ENCODE measurements at places on chromosomes 5 and 9. TPM values are rescaled to one million over a fixed set of nuclear protein-coding genes. Genes with fewer than 3 reads are reported as not detected.

DNA sequence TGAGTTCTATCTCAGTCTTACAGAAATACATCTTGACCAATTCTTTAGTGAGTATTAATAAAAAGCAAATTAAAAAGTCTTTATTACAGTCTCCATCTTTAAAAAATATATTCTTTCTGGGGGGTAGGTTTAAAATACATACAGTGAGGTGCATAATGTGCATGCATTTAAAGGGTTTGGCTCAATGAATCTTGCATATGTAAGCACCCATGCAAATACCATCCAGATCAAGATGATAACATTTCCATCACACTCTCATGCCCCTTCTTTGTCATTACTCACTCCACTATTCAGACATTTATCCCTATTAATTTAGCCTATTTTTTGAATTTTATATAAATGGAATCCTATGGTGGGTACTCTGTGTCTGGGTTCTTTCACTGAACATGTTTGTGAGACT lies 113.0 kb downstream of the APBA1 start:
- H3K27me3 ChIP-seq = peaks cover 36% of the 10 kb centered on the region
- no peak for DNase-seq
- no peaks in the 10 kb centered on the region for H3K4me1 ChIP-seq
- no peak overlapping the region for H3K4me3 ChIP-seq
- no peak overlapping the region for H3K27ac ChIP-seq
- no peaks in the 10 kb centered on the region for H3K36me3 ChIP-seq

- no peaks in the 10 kb centered on the region for H3K36me3 ChIP-seq
- no peaks in the 10 kb centered on the region for H3K27me3 ChIP-seq
- H3K4me3 ChIP-seq = no peak overlapping the region
- peaks cover 3% of the 10 kb centered on the region for H3K4me1 ChIP-seq
These were observed 65.3 kb upstream of the PPARGC1B start for GRCh38 chr5:149664666-149665415.

GRCh38 chr5:180467028-180467975 lies 26.9 kb upstream of the CNOT6 start:
- no peaks in the 10 kb centered on the region for H3K4me1 ChIP-seq
- no peak overlapping the region for H3K4me3 ChIP-seq
- no peak overlapping the region for H3K27ac ChIP-seq
- DNase-seq = no peak
- H3K27me3 ChIP-seq = peaks cover 2% of the 10 kb centered on the region
- H3K36me3 ChIP-seq = no peaks in the 10 kb centered on the region

GRCh38 chr9:35422346-35422745 lies 67.6 kb upstream of the RUSC2 start:
- no peak overlapping the region for H3K4me3 ChIP-seq
- no peaks in the 10 kb centered on the region for H3K36me3 ChIP-seq
- H3K27ac ChIP-seq = no peak overlapping the region
- H3K27me3 ChIP-seq = peaks cover 42% of the 10 kb centered on the region

- H3K27ac ChIP-seq = no peak overlapping the region
- H3K36me3 ChIP-seq = no peaks in the 10 kb centered on the region
- no peaks in the 10 kb centered on the region for H3K4me1 ChIP-seq
- H3K27me3 ChIP-seq = peaks cover 6% of the 10 kb centered on the region
These were observed 59.0 kb upstream of the BARX1 start for GRCh38 chr9:94014066-94014654.

GRCh38 chr9:79883073-79883645 lies 311.4 kb downstream of the TLE4 start:
- peaks cover 24% of the 10 kb centered on the region for H3K4me1 ChIP-seq
- H3K27me3 ChIP-seq = no peaks in the 10 kb centered on the region
- H3K27ac ChIP-seq = no peak overlapping the region

- no peak for DNase-seq
- H3K27me3 ChIP-seq = no peaks in the 10 kb centered on the region
- H3K4me3 ChIP-seq = no peak overlapping the region
- no peaks in the 10 kb centered on the region for H3K36me3 ChIP-seq
- H3K27ac ChIP-seq = no peak overlapping the region
These were observed 120.6 kb downstream of the TTLL11 start for GRCh38 chr9:121972501-121972981.

- no peaks in the 10 kb centered on the region for H3K4me1 ChIP-seq
- no peak overlapping the region for H3K4me3 ChIP-seq
- H3K27ac ChIP-seq = no peak overlapping the region
- DNase-seq = no peak
- H3K27me3 ChIP-seq = no peaks in the 10 kb centered on the region
These were observed 982.5 kb downstream of the MAT2B start for GRCh38 chr5:164487939-164488338.

- peaks cover 30% of the 10 kb centered on the region for H3K4me1 ChIP-seq
- peak overlapping the region; percentile 58 for H3K27ac ChIP-seq
- no peak for DNase-seq
- H3K4me3 ChIP-seq = no peak overlapping the region
These were observed 43.9 kb downstream of the OSTF1 start for GRCh38 chr9:75132244-75132643.

DNA sequence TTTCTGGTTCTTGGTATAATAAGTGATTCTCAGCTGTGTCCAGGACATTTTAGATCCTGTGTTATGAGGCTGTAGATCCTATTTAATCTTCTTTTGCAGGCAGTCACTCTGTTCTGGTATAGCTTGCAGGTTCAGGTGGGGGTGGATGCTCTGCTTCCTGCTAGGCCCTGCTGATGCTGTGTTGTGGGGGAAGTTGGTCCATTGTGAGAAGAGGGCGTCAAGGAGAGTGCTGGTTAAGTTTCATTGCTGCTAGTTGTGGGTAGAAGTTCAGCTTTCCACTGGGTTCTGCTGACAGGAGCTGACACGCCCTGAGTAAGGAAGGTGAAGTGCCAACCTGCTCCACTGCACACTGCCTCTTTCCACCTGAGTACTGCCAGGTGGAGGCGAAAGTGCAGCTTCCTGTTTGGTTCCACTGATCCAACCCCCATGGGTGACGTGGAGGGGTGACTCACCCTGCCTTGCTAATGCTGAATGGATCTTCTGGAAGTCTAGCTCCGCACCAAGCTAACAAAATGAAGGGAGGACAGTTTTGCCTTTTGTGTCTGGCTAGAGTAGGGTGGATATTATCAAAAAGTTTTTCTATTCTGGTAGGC lies 16.3 kb downstream of the NMRK1 start:
- DNase-seq = peak; percentile 79
- peaks cover 20% of the 10 kb centered on the region for H3K4me1 ChIP-seq
- no peaks in the 10 kb centered on the region for H3K27me3 ChIP-seq
- H3K36me3 ChIP-seq = peaks cover 18% of the 10 kb centered on the region
- peak overlapping the region; percentile 12 for H3K27ac ChIP-seq

DNA sequence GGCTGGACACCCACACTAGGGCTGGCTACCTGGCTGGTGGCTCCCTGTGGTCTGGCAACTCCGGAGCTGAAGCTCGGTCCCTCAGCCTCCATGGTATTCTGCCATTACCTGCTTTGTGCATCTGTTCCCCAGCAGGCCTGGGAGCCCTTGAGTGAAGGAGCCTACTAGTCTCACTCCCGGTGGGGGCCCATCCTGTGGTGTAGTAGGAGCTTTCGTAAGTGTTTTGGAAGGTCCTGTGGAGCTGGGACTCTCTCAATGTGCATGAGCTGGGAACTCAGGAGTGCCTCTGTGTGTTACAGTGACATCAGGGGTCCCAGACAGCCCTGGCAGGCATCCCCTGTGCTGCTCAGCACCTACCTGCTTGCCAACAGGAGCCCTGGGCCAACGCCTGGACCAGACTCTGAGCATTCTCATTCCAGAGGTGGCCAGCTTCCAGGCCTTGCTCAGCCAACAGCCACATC lies 267.1 kb downstream of the GADD45G start:
- H3K27ac ChIP-seq = no peak overlapping the region
- H3K4me1 ChIP-seq = no peaks in the 10 kb centered on the region
- no peak for DNase-seq
- no peaks in the 10 kb centered on the region for H3K27me3 ChIP-seq
- no peaks in the 10 kb centered on the region for H3K36me3 ChIP-seq

- H3K36me3 ChIP-seq = no peaks in the 10 kb centered on the region
- H3K27me3 ChIP-seq = peaks cover 7% of the 10 kb centered on the region
- no peak overlapping the region for H3K27ac ChIP-seq
- no peak for DNase-seq
These were observed 27.8 kb upstream of the ARAP3 start for GRCh38 chr5:141709699-141710267.

- H3K27ac ChIP-seq = no peak overlapping the region
- peaks cover 8% of the 10 kb centered on the region for H3K27me3 ChIP-seq
- no peaks in the 10 kb centered on the region for H3K36me3 ChIP-seq
- DNase-seq = no peak
- no peak overlapping the region for H3K4me3 ChIP-seq
- no peaks in the 10 kb centered on the region for H3K4me1 ChIP-seq
These were observed 369.4 kb upstream of the DMAC1 start for GRCh38 chr9:8168916-8169438.

DNA sequence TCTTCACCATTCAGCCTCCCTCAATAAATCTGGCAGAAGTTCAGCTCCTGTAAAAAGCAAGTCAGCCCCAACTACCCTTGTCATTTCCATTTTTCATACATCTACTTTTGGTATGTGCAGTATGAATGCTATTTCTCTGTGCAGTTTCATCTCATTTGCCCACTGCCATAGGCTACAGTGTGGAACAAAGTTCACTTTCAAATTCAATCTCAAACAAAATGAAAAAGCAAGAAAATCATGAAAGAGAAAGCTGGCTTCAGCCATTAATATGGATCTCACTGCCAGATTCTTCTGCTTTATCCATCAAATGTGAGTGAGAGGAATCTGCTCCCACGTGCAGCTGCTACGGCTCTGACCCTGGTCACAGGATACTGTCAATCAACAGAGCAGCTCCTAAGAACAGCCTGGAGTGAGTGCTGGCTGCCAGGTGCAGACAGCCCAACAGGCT lies 494.2 kb downstream of the ZNF608 start:
- no peaks in the 10 kb centered on the region for H3K27me3 ChIP-seq
- DNase-seq = no peak
- H3K4me1 ChIP-seq = no peaks in the 10 kb centered on the region
- H3K36me3 ChIP-seq = no peaks in the 10 kb centered on the region

GRCh38 chr5:129049126-129049799 lies 45.3 kb upstream of the ISOC1 start:
- H3K4me3 ChIP-seq = no peak overlapping the region
- no peak for DNase-seq
- H3K27me3 ChIP-seq = no peaks in the 10 kb centered on the region
- no peaks in the 10 kb centered on the region for H3K36me3 ChIP-seq
- no peak overlapping the region for H3K27ac ChIP-seq
- no peaks in the 10 kb centered on the region for H3K4me1 ChIP-seq

SLC2A8 gene
- 5.8 TPM for total RNA-seq

DND1 gene
- 2.8 TPM for total RNA-seq

CKMT2 gene
- not detected for total RNA-seq

PDCD1LG2 gene
- total RNA-seq = 1.5 TPM

REEP2 gene
- 3.5 TPM for total RNA-seq

FGD3 gene
- total RNA-seq = 39.5 TPM

Data from activated CD4-positive, alpha-beta T cell treated with anti-CD3 and anti-CD28 coated beads, Interleukin-2, amount 10 ng/mL, durations not matched to agents 24 days and 14 days (primary cell).